ENCODE measurements at places on chromosomes 6 and 20.

DNA sequence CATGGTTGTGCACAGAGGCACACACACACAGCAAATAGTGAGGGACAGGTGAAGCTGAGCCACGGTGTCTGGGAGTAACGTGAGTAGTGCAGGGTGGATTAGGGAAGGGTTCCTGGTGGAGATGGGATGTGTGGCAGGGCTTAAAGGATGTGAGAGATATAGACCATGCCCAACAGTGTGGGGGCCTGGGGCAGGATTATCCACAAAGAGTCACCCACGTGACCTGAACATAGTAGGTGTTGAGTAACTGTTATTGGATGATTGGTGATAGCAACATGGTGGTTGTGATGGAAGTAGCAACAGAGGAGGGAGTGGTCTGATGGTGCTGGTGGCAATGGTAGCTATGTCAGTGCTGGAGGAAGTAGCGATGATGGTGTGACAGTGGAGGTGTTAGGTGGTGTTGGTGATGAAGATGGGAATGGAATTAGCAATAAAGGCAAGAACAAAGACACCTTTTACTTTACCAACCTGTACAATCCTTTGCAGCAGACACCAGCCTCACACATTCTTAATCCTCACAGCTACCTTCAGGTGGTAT is 135.1 kb downstream of the MRPL14 start:
- DNase-seq, result no peak

DNA sequence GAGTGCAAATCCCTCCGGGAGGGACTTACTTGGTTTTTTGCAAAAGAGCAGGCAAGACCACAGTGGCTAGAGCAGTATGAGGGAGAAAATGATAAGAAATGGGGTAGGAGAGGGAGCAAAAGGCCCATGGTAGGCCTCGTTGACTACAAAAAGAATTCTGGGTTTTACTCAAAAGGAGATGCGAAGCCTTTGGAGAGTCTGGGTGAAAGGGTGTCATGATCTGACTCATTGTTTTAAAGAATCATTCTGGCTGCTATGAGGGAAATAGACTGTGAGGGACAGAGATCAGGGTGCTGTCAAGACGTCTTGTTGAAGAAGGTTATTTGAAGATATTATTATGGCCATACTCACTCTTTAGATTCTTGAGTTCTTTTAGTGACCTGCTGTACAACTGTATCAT is 13.0 kb downstream of the TBC1D32 start:
- DNase-seq, result no peak

DNA sequence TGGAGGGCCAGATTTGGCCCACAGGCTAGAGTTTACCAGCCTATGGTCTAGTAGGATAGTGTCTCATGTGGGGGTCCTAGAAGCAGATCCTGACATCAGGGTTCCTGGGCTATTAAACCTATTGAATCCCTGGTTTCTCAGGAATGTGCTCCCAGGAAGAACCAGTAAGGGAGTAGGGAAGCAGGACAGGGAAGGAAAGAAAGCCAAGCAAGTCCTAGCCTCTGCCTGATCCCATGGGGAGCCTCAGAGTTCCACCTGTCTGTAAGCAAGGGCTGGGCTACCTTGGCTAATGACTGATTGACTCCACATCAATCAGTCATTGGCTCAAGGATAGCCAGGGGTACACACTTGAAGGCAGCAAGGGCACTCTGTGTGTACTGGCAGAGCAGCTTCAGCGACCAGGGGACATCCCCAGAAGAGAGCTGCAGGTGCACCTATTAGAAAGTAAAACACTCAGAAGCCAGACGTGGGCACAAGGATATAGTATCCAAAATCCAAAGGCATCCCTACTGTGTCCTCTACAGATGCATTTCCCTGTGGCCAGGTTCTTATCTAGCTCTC is 309.5 kb downstream of the TSHZ2 start:
- DNase-seq, result no peak

DNA sequence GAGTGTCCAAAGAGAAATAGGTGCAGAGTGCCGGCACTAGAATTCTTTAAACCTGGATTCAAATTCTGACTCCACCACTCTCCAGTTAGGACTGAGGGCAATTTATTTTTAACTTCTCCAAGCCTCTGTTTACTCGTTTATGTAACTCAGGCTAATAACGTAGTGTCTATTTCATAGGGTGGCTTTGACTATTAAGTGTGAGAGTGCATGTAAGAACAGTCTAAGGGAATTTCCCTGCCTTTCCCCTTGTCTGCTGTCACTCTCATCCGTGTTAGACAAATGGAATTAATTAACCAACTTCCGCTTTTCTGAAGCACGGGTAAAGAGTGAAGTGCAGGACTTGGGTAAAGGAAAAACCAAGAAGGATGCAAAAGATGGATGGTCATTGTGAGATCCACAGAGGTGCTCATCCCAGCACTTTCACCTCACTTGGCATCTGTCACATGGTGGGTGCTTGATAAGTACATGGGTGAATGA is 4.1 kb upstream of the ZKSCAN8 start:
- DNase-seq, result peak; percentile 48

DNA sequence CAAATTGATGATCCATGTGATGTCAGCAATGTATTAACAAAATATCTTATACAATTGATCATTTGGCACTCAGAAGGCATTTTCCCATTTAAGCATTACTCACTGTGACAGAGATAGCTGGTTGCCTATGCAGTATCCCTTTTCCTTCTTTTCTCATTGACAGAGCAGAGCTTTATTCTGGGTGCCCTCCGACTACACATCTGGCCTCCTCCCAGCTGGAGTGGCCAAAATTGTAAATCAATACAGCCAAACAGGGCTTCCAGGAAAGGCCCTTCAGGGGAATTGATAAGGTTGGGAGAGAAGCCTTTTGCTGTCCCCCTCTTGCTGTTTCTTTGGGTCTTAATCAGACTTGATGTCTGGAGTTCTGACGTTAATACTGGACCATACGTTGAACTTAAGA is 9.6 kb upstream of the BLOC1S5 start:
- no peak for DNase-seq

GRCh38 chr6:211871-212497 is 80.3 kb upstream of the DUSP22 start:
- DNase-seq, result no peak

DNA sequence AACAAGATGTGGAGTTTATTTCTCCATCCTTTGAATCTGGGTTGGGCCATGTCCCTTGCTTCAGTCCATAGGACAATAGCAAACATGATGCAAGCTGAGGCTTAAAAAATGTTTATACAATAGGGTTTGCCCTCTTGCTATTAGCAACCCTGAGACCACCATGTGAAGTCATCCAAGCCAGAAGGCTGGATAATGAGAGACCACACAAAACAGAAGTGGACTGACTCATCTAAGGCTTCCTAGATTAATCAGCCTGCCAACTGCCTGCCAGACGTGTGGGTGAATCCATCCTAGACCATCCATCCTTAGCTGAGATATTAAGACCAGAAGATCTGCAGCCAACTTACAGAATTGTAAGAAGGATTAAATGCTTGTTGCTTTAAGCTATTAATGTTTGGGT is 38.1 kb upstream of the ISM1 start:
- no peak for DNase-seq

- DNase-seq, result no peak
Observed at GRCh38 chr20:25012616-25013189, 20.2 kb upstream of the APMAP start.

DNA sequence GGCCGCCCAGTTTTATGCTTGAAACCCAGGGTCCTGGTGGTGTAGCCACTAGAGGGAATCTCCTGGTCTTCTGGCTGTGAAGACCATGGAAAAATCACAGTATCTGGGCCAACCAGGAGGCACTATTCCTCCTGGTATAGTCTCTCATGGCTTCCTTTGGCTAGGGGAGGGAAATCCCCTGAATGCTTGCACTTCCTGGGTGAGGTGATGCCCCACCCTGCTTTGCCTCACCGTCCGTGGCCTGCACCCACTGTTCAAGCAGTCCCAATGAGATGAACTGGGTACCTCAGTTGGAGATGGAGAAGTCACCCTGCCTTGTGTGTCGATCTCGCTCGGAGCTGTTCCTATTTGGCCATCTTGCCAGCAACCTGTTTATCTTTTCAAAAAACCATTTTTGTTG is 10.1 kb upstream of the ZNF337 start:
- no peak for DNase-seq

DNA sequence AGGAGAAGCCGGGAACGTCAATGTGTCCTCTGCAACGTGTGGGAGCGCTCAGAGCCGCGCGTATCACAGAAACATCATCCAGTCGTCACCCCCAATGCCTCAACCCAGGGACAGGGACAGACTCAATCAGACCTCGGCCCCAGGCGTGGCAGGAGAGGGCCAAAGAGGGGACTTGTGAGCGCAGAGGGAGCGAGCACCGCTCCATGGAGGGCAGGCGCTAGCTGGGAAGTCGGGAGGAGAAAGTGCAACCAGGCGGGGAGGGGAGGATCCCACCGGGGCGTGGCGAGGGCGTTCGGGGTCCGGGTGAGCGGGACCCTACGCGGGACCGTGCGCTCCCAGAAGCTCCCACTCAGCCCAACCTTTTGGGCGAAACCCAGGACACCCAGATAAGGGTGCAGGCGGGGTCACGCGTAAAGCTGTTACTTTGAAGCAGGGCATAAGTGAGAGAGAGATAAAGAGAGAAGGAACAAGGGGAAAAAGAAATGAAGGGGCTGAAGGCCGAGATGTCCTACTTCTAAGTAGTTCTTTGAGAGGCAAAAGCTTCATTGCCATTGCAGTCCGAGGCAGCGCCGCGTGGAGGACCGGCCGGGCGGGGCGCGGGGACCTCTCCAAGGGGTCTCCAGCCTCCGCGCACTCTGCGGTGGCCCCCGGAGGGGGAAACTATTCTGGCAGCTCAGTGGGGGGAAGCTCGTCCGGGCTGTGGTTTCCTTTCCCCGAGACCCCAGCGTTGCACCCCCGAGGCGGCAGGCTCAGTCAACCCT is 862 bp upstream of the SOBP start:
- DNase-seq, result peak; percentile 83

DNA sequence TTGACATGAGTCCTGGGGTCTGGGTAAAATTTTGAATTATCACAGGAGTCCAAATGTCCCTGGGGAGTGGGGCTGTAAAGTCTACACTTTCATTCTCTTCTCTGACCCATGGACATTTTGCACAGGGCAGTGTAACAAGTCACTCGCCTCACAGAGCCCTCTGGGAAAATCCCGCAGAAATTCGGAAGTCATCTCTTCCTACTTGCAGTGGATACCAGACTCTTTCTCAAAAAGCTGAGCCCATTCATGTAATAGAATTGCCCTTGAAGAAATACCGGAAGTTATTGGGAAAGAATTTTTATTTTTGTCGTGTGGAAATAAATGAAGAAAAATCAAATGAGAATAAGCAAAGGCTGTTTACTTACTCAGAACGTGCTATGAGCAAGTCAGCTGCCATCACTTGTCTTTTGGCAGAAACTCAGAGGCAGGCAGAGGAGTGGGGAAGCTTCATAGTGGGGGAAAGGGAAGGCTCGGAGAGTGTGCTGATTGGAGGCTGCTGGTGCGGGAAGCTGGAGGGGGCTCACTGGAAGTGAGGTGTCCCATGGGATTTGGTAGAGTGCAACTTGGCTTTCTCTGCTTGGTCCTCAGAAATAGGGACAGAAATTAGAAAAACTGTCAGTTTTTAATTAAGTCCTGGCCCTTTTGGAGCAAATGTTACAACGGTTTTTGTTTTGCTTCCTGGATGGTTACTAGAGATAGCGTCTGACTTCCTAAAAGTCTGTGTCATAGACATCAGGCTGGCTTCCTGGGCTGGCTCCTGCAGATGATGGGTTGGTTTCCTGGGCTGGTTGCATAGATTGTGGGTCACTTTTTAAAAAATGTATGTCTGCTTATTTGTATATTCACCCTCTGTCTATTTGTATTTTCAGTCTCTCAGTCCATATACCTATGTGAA is 79.8 kb upstream of the EEF1E1 start:
- no peak for DNase-seq

DNA sequence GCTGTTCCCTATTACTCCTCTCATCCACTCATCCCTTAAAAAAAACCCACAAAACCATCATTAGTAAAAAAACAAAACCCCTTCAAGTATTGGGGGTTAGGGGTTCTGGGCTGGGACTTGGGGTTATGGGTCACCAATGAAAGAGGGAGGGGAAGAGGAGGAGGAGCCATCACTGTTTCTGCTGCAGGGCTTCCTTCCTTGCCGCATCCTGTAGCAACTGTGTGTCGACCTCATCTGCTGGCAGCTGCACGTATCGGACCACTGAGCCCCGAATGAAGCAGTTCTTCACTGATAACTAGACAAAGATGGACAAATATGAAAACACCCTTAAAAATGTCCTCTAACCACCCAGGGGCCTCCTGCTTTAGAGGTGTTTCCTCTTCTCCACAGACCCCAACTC is 2.0 kb upstream of the VARS1 start:
- DNase-seq, result no peak

DNA sequence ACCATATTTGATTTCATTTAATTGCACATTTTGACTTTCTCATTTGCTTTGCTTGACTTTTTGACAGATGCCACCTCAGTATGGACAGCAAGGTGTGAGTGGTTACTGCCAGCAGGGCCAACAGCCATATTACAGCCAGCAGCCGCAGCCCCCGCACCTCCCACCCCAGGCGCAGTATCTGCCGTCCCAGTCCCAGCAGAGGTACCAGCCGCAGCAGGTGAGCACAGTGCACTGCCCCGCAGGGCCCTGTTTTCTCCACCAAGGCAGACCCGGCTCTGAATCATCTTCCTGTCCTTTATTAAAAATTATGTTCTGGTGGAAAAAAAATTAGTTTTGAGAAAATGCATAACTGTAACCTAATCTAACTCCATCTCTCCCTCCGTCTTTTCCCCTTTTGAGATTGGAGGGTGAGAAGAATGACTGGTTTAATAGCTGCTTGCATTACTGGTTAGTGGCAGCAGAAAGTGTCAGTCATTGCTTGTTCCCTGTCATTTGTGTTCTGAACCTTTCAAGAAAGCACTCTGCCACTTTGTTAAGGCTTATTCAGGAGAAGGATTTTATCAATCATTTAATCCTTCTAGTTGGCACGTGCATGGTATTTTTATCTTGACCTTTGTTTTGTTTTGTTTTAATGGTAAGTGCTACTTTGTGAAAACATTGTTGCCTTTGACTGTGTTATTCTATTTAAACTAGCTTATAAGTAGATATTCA is 124.3 kb downstream of the ARID1B start:
- DNase-seq, result peak; percentile 32

GRCh38 chr6:65191471-65191870 is 515.6 kb downstream of the EYS start:
- peak; percentile 42 for DNase-seq

DNA sequence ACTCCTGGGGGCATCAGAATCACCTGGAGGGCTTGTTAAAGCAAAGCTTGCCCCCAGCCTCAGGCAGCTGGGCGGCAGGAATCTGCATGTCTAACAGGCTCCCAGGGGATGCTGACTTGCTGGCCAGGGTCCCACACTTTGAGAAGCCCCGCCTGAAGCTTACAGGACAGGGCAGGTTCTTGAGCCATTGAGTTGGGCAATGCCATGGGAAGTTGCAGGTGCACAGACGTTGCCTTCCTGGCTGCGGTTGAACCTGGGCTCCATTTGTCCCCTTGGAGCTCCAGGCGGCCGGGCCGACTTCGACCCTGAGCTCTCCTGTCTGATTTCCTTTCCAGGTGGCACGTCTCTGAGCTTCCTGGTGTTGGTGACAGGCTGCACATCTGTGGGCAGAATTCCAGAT is 46.8 kb downstream of the SYNJ2 start:
- DNase-seq, result no peak

GRCh38 chr6:46648869-46649492 is 3.6 kb downstream of the CYP39A1 start:
- DNase-seq, result no peak

- no peak for DNase-seq
Observed at GRCh38 chr20:5657190-5657875, 92.9 kb upstream of the SHLD1 start.

GRCh38 chr6:17663226-17663625 is 43.5 kb downstream of the NUP153 start:
- DNase-seq, result no peak

GRCh38 chr20:16758454-16759180 is 10.5 kb downstream of the OTOR start:
- DNase-seq, result no peak

GRCh38 chr6:109701221-109701620 is 10.1 kb downstream of the FIG4 start:
- no peak for DNase-seq
